Activated T-helper 9 cell treated with anti-CD3 and anti-CD28 coated beads, Interleukin-2, amount 50 U/mL, for 16 hours (primary cell): ENCODE measurements at places on chromosomes 2 and 18.

GRCh38 chr18:75337348-75337747 lies 90.2 kb downstream of the SMIM21 start:
- no peak for DNase-seq

DNA sequence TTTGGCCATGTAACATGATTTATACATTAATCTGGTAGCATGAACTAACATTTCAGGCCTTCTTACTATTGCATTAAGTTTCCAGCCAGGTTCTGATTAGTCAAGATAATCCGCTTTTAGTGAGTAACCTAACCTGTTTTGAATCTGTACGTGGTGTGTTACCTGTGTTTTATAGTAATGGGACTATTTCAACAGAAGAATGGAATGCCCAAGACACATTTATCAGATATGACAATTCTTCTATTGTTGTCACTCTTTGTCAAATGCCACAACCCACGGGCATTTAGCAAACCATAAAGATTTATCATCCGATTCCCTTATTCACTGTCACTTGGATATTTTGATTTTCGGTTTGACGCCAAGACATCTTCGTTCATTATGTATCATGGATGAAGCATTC lies 117.9 kb downstream of the ETAA1 start:
- no peak for DNase-seq

DNA sequence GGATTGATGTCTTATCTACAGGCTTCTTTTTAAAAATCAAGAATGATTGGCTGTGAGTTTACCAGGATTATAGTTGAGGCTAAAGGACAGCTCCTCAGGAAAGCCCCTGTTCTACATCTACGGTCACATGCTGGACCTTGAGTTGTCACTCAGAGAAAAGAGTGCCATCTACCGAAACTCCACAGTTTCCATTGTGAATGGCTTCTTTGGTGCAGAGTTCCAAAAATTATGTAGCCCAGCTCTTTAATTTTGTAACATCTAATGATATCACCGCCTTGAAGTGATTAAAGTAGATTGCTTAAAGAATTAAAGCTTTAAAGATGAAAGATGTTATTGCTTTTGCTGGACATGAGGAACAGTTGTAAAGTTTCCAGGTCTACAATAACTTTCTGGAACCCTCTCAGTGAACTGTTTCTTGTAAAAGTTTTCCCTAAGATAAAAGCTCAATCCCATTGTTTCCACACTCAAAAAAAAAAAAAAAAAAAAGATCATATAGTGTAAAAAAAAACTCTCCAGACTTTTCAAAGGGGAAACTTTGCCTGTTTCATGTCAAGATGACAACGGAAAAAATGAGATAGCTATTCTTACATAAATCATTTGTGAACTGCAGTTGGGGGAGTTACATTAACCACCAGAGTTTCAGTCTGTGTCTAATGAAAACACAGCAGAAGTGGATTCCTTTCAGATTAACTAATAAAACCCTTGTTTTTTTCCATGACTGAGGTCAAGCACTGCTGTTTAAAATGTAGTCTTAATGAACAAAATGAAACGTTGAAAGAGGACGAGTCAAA lies 4.3 kb downstream of the COL3A1 start:
- DNase-seq: no peak

DNA sequence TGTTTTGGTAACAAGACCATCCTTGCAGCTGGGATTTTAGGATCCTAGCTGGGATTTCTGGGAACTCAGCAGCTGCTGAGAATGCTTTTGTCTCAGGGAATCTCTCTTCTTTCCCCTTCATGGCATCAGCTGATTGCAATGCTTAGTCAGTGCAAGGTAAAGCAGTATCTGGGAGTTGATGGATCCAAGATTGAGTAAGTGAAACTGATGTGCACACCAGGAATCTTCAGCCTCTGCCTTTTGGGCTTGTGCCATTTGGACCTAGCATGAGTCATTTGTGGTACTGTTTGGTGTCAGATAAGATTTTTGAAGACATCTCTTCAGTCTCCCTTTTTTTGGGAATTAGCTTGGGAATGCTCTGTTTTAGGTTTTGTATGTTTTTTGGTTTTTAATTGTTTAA lies 363.3 kb upstream of the TFPI start:
- no peak for DNase-seq

- no peak for DNase-seq
These were observed 53.1 kb downstream of the TMEM17 start for GRCh38 chr2:62452701-62453454.

DNA sequence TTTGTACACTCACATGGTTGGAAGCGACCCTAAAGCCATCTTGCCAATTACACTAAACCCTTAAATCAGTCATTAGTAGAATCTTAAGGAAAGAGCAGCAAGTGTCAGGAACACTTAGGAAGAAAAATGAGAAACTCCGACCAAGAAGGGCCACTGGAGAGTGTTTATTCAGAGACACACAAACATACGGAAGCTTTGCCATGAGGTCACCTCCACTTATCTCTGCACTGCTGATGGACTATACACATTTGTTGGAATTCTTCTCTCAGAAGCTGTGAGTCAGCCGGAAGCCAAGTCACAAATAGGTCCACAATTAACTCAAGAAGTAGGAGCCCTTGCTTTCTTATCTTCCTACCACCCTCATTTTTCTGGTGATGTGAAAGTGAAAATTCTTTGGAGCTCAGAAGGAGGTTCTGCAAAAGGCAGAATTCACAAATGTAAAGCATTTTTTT lies 21.6 kb downstream of the BMP10 start:
- no peak for DNase-seq

- DNase-seq: no peak
These were observed 1.1 kb downstream of the GRP start for GRCh38 chr18:59220784-59221765.
